ENCODE measurements at places on chromosomes 3 and 15.

- no peak for DNase-seq
Measured at GRCh38 chr3:97010881-97011657, 196.7 kb downstream of the EPHA6 start.

DNA sequence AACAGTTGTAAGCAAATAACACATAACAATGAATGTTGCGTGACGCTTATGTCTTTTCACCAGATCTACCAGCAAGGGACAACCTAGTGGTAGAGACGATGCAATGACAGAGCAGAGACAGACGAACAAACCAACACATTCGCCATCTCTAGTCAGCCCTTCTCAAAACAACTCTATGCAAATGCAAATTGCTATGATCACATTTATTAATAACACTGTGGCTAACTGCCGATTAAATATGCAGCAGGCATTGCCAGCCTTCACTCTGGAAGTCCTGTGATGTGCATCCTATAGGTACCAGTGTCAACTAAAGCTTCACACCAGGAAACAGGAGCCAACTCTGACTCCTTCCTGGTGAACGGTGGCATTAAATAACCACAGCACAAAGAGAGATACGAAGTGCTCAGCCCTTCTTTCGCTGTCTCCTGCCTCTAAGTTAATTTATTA is 94.2 kb downstream of the FOXP1 start:
- no peak for DNase-seq

DNA sequence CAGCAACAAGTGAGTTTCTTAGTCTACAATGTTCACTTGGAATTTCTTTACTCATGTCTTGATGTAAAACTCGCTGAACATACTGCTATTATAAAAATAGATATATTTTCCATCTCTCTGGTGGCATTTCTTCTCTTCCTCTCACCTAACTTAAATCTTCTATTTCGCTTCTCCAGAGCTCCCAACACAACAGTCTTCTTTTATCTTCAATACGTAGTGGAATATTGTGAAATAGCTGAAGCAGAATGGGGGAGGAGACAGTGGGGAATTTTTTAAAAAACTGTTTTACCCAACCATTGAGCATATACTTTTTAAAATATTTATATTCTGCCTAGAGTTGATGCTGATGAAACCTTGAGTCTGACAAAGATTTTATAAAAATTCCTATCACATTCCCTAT is 548.5 kb downstream of the RBMS3 start:
- no peak for DNase-seq

- DNase-seq, result no peak
Measured at GRCh38 chr3:146036281-146036680, 124.7 kb downstream of the PLOD2 start.

- no peak for DNase-seq
Measured at GRCh38 chr3:183884097-183884426, 618 bp downstream of the PARL start.

- DNase-seq, result no peak
Measured at GRCh38 chr15:100810831-100811230, 68.8 kb upstream of the ALDH1A3 start.

GRCh38 chr3:14461748-14462324 is 59.4 kb downstream of the SLC6A6 start:
- no peak for DNase-seq

GRCh38 chr15:72472992-72473610 is 1.0 kb upstream of the ARIH1 start:
- no peak for DNase-seq

- DNase-seq, result no peak
Measured at GRCh38 chr3:189272500-189273119, 100.8 kb downstream of the TPRG1 start.

- DNase-seq, result no peak
Measured at GRCh38 chr3:129855832-129856419, 37.6 kb downstream of the TMCC1 start.

DNA sequence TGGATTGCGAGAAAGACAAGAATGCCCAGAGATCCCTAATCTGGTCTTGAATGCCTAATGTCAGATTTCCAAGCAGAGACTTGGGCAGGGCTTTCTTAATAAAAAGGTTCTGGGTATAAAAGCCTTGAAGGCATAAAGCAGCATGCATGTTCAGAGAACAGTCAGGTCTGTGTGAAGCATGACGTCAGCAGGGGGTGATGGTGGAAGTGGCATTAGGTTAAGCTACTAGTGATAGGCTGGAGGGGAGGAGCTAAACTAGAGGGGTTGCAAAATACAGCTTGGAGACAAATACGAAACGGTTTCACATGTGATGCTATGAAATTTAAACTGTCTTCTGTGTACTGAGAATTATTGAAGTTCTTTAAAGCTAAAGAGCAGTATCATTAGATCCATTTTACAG is 125.6 kb downstream of the VPS8 start:
- DNase-seq, result no peak

GRCh38 chr3:13687517-13687943 is 138.6 kb downstream of the FBLN2 start:
- DNase-seq, result no peak

DNA sequence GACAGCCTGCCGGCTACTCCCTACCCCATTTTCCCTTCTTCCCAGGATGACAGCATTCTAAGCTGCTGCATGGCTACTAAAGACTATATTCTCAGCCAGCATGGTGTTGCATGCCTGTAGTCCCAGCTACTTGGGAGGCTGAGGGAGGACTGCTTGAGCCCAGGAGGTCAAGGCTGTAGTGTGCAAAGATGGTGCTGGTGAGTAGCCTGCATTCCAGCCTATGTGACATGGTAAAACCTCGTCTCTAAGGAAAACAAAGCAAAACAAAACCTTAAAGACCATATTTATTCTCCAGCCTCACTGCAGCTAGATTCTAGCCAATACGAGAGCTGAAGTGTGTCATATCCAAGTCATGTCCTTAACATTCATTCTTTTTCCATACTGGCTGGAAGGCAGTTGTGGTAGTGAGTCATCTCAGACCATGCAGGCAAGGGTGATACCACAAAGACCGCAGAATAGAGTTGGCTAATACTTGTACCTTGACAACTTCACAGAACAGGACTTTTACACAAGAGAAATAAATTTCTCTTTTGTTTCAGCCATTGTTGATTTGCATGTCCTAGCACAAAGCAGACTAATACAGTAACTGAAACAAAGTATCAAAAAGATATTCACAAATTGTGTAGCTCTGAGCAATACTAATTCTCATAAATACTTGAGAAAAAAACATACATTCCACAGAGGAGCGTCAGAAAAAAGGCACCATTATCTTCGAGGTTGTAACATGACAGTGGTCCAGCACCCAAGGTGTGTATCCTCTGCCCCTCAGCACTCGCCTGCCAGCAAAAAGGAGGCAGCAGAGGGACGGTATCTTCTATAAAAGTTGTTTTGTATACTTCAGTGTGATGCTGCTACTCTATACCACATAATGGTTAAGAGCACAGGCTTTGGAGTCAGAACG is 14.8 kb downstream of the PBRM1 start:
- DNase-seq, result peak; percentile 22

GRCh38 chr3:155184011-155184410 is 103.9 kb downstream of the MME start:
- DNase-seq, result no peak

DNA sequence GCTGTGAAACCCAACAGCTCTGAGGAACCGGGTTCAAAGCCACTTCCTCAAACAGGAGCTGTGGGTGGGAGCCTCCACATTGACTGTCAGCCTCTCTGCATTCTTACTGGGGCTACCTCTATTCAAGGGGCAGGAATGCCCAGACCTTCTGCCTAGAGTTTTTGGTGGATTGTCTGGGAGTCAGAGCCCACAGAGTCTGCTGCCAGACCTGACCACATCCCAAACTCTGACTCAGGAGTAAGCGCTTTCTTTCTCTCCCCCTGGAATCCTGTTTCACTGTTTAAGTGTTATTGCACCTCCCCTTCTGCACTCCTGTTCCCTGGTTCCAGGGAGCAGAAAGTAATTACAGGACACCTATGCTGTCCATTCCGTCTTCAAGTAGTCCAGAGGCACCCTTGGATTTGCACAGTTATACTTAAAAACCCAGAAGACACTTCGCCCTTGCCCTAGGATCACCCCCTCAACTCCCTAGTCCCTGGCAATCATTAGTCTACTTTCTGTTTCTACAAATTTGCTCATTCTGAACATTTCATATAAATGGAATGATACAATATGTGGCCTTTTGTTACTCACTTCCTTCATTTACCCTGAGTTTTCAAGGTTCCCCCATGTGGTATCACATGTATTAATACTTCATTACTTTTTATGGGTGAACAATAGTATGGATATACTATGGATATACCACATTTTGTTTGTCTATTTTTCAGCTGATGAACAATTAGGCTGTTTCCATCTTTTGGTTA is 37.9 kb upstream of the TJP1 start:
- DNase-seq, result no peak

DNA sequence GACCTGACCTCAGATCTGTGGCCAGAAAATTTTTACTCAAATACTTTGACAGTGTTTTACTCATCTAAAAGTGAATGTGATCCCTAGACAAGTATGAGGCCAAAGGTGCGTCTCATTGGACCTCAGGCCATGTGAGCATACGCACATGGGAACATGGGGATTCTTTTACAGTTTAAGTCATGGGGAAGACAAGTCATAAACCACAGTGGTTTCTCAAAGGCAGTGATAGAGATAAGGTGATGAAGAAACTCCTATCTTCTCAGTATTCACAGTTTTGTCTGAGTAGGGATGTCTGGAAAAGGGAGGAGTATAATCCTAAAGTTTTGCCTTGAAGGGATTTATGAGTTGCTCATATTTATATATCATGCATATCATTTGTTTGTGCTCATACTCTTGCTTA is 173.8 kb downstream of the FNDC3B start:
- DNase-seq, result no peak

- no peak for DNase-seq
Measured at GRCh38 chr15:64151727-64152506, at the start of gene SNX22. TSS of gene SNX22 (plus strand) at chr15:64151731. CDS start at chr15:64151776, 45 bp downstream.

DNA sequence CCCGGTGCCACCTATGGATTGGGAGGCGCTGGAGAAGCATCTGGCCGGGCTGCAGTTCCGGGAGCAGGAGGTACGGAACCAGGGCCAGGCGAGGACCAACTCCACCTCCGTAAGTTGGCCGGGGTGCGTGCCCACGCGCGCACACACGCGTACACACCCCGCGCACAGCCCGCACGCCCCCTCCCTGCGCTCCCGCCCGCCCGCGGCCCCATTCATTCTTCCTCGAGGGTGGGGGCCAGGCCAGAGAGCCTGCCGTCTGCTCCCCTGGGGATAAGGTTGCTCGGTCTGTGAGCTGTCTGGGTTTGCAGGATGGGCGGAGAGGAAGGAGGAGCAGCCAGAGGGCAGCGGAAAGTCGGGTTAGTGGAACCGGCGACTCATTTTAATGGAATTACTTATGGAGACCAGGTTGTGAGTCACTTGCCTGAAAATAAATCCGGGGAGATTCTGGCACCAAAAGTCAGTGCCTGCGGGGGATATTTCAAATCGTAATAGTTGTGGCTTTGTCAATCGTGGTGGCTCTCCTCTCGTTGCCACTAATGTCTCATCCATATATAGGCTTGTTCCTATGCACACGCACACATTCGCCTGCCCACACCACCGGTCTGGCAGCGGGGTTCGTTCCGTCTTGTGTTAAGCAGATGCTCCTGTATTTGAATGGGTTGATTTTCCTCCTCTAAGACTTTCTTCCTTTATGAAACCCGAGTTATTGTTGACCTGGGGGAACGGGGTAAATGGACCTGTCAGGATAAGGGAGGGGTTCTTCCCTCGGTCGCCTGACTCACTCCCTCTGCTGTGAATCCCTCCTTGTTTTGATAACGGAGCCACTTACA is 223.4 kb upstream of the IL12A start:
- peak; percentile 34 for DNase-seq

DNA sequence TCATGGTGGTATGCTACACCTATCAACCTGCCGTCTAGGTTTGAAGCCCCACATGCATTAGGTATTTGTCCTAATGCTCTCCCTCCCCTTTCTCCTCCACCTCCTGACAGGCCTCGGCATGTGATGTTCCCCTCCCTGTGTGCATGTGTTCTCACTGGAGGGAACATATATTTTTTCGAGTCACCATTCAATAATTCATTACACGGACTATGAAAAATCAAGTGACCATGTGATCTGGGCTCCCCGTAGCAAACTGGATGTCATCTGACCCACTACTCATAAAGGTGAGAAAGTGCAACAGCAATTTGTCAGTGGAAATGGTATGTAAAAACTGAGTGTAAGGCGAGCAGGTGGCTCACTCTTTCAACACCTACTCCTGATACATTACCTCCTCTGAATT is 224.3 kb upstream of the RASGRP1 start:
- DNase-seq, result no peak

DNA sequence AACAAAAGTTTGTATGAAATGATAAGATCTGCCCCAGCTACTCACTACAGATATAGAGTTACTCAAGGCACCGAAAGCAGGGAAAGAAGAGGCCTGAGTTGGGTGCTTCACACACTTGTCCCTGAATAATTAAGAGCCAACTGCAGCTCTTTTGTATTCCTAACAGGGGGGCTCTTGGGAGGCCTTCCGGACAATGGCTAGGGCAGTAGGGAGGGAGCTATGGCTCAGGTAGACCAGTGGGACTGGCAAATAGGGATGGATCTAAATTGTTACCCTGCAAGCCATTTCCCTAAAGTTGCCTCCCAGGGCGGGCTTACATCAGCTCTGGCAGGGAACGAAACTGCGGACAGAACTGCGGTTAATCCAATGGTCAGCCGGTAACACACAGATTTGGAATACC is 6.2 kb downstream of the SEMA5B start:
- no peak for DNase-seq

DNA sequence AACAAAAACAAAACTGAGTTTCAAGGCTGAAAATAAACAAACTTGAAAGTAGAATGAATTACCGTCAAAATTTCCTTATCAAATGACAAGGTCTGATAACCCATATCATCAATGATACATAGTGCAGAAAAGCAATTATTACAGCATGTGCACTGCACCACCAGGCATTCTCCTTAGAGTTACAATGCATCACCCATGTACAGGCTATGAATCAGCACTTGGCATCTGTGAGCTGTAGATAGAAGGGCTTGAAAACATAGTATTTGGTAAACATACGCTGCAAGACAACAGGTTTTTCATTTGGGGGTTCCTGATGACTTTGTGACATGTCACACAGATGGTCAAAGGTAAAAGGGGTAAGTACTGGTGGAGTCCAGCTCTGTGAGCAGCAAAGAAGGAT is 265.1 kb downstream of the CTNNB1 start:
- DNase-seq, result no peak

Measured in T-helper 2 cell (primary cell).